Stimulated activated CD4-positive, alpha-beta T cell treated with anti-CD3 and anti-CD28 coated beads, Interleukin-1b, Interleukin-23, amount 100 ng/mL, for 1 hour (primary cell): ENCODE measurements at places on chromosomes 6 and 20.

GRCh38 chr6:3650076-3650958 lies 101.2 kb downstream of the PXDC1 start:
- no peak for DNase-seq

DNA sequence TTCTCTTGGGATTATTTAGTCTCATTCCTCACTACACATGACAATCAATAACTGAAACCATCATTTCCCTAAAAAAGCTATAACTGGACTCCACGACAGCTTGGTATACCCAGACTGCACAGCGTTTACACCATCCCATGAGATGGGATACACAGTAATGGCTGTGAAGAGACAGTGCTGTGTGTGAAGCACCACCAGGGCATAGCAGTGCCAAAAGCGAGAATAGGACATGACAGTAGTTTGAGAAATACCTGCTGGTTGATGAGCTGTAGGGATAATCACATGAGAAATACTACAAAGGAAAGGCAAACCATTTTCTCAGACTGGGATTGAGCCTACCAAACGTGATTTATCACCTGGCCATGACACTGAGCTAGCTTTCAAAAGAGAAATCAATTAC lies 22.4 kb upstream of the LYRM2 start:
- no peak for DNase-seq

GRCh38 chr20:38345643-38346042 lies 639 bp upstream of the LBP start:
- no peak for DNase-seq

DNA sequence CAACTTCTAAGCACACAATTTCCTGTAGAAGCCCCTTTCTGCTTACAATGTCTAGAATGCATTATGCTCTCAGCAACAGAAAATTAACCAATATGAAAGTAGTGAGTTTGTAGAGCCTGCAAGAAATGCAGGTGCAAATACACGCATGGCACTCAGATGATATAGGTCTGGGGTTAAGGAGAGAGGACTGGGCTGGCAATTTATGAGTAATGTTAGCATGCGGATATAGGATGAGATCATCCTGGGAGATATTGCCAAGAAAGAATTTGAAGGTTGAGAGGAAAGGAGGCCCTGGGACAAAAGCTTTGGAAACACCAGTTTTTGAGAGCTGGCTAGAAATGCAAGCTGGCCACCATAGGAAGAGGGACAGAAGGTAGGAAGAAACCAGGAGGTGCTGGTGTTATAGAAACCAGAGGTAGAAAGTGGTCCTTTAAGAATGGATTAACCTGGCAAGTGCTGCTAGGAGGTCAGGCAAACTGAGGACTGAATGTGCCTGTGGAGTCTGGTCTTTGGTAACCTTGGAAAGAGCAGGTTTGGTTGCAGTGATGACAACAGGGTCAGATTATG lies 183.2 kb upstream of the MYLIP start:
- DNase-seq = no peak

DNA sequence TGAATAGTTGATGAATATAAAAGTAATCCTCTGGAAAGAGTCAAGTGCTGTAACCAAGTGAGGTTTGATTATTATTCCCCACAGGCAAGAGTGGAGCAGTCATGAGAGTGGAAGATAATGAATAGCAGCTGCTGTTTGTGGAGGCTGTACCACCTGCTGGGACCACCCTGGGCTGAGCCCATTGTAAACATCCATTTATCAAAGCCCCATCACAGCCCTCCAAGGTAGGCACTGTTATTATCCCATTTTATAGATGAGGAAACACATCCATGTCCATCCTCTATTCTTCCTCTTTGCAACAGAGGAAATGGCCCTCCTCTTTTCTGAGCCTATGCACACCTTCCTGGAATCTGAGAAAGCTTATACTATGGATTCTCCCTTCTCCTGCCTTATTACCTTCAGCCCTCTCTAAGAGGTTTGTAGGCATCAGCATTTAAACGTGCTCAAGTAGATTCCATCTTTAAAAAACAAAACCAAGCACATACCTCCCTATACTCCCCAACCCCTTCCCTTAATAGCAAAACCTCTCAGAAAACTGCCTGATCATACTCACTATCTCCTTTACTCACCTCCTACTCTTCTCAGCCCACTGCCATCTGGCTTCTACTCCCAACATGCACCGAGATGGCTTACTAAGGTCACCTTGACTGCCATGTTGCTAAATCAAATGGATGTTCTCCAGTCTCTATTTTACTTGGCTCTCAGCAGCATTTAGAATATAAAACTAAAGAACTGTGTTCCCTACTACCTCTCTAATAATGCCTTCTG lies 37.1 kb downstream of the CDH22 start:
- DNase-seq = no peak

- DNase-seq = no peak
Measured at GRCh38 chr6:39348740-39349139, 26.2 kb upstream of the KCNK16 start.

- DNase-seq = peak; percentile 52
Measured at GRCh38 chr6:2857580-2858337, 16.1 kb upstream of the SERPINB1 start.

DNA sequence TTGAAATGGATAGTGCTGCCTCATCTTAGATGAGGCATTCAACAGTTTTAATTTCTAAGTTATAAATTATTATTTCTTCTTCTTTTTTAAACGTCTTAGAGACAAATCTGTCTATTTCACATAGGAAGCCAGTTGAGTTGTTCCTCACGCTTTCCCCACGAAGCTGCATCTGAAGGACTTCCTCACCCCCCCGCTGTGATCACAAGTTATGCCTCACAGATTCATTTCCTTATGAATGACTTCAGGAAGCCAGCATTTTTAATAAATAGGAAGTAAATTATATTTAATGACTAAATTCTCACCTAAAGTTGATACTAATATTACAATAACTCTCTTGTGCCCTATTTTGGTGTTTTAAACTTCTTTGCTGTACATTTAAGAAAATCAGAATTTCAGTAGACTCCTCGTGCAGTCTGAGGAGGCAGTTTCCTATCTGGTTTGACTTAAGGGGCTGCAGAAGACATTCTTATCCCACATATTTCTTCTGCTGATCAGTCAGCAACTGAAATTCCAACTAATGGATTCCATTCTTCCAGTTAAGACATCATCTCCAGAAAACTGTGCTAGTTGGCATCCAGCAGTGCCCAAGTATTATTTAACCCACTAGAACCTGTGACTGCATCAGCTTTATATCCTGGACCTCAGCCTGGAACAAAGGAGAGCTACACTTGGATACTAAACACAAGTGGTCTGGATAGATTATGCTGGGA lies 182.7 kb upstream of the CCN2 start:
- DNase-seq = no peak

- DNase-seq = no peak
Measured at GRCh38 chr6:13447949-13448724, 39.3 kb downstream of the GFOD1 start.

DNA sequence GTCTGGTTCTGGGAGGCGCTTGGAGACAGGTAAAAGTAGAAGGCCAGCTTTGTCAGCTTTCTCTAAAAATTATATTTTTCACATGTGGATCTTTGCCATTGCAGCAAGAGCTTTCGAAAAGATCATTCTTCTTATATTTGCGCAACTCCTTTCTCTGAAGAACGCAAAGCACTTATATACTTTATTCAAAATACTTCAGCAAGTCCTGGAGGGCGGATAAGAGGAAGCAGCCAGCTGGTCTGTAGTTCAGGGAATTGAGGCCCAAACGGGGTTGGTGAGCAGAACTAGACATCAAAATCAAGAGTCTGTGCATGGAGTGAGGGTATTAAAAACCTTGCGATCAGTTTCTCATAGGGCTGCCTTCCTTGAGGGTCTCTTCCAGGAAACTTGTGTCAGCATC lies 182.3 kb downstream of the DTNBP1 start:
- DNase-seq = no peak

- DNase-seq = no peak
Measured at GRCh38 chr20:31720486-31721407, 1.9 kb downstream of the BCL2L1 start.
